Heart left ventricle (tissue), 16 donors: ENCODE measurements at places on chromosomes 2 and 18. TPM values are rescaled to one million over a fixed set of nuclear protein-coding genes. Genes with fewer than 3 reads are reported as not detected.

The DYNAP gene
- total RNA-seq: not detected

The ATP6V1B1 gene
- 0.48 TPM for total RNA-seq

GRCh38 chr2:56009758-56010458 lies 86.3 kb upstream of the EFEMP1 start:
- no peak for DNase-seq
- no peak overlapping the region for H3K27ac ChIP-seq
- H3K27me3 ChIP-seq: no peaks in the 10 kb centered on the region
- no peaks in the 10 kb centered on the region for H3K4me1 ChIP-seq
- no peak overlapping the region for H3K4me3 ChIP-seq
- no peaks in the 10 kb centered on the region for H3K36me3 ChIP-seq

- no peaks in the 10 kb centered on the region for H3K27me3 ChIP-seq
- H3K36me3 ChIP-seq: no peaks in the 10 kb centered on the region
- peaks cover 6% of the 10 kb centered on the region for H3K4me1 ChIP-seq
- H3K27ac ChIP-seq: no peak overlapping the region
- no peak overlapping the region for H3K4me3 ChIP-seq
Observed at GRCh38 chr2:191297033-191297432, 51.8 kb downstream of the MYO1B start.

DNA sequence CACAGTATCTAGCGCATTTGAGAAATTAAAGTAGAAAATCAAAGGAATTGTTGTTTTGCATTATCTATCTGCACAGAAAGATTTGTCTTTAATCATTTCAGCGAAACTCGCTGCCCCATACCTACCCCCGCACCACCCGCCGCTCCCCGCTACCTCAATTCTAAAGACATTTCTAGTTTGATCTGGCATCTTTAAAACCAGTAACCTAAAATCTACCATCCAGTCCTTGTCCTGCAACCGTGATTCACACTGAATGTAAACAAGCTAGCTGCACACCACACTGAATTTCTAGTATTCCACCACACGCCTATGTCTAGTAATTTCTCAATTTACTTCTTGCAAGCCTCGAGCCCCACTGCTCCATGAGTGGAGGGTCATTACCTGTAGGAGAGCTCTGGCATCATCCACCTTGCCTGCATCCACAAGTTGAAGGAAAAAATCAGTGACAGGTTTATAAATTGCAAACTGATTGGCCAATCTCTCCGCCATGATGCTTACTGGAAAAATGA lies 60.1 kb downstream of the ABCG8 start:
- H3K27ac ChIP-seq: no peak overlapping the region
- no peaks in the 10 kb centered on the region for H3K4me1 ChIP-seq
- H3K36me3 ChIP-seq: peaks cover 95% of the 10 kb centered on the region
